Amygdala (tissue), 56 donors: ENCODE measurements at places on chromosomes 4 and X.

GRCh38 chrX:44795945-44796450, 47.8 kb upstream of the DUSP21 start:
- DNase-seq, result no peak

DNA sequence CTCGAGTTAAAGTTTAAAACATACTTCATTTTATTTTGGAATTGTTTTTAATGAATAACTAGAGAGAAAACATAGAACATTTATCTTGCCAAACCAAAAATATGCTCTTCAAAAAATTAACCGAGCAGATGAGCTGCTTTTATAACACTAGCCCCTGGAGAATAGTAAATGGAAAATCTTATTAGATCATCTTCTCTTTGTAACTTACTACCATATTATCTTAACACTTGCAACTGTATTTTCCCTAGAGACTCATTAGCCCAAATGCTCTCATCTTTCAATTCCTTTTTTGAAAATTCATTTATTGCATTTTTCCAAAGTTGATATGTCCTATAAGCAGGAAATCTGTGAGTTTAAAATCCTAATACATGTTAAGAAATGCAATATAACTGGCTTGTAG, 143.3 kb downstream of the CAMK2D start:
- DNase-seq, result no peak

DNA sequence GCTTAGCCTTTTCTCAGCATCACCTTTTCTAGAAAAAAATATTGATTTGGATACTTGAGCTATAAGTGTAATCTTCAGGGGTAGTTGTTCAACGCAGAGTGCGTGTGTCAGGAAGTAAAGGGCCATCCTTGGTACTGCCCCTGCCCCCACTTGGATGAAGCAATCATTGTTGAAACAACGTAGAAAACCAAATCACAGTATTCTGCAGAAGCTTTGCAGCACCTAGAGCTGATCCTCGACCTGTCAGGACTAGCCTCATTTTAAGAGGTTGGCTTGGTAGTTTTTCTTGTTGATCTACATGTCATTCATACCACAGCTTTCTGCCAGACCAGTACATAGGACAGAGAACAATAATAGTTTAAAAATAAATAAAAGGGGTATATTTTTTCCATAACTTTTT, 65.3 kb upstream of the MYOZ2 start:
- no peak for DNase-seq

DNA sequence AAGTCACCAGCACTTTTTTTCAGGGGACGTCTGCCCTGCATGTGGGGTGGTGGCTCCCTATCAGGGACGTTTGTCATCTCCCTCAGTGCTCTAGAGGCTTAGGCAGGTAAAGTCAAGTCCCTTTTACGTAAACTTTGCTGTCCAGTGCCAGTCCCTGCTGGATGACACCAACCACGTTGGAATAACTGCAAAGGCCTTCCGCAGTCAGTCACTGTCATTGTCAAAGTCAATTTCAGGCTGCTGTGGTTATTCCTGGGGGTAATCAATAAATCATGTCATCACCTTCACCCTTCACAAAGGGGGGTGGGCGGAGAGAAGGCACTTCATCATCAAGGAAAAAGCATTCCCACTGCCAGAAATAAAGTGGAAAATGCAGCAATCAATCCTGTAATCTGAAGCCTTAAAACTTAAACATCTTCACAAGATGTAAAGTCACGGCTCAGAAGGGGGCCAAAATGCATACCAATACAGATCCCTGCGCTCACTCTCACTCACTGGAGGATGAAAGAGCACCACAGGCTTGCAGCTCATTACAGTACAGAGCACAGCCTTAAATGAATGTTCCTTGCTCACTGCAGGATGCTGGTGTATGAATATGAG, 56.2 kb downstream of the CLDN22 start:
- DNase-seq, result no peak

GRCh38 chr4:25158817-25159216, 1.4 kb downstream of the SEPSECS start:
- DNase-seq, result no peak

GRCh38 chrX:136318895-136319597, 18.3 kb downstream of the ADGRG4 start:
- no peak for DNase-seq

DNA sequence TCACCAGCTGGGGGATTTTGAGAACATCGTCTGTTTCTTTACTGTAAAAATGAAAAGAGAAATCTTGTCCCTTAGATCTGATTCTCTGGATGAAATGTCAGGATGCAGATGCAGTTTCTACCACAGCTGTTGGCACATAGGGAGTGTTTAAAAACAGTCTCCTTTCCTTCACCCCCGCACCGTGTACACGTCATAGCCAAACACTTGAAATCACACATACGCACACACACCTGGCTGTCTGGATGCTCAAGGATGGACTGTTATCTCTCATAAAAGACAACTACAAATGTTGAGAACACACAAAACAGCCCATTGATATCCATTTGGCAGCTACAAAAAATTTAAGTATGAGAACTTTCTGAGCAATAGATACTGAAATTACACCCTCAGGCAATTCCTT, 275.8 kb upstream of the CLNK start:
- DNase-seq, result no peak

DNA sequence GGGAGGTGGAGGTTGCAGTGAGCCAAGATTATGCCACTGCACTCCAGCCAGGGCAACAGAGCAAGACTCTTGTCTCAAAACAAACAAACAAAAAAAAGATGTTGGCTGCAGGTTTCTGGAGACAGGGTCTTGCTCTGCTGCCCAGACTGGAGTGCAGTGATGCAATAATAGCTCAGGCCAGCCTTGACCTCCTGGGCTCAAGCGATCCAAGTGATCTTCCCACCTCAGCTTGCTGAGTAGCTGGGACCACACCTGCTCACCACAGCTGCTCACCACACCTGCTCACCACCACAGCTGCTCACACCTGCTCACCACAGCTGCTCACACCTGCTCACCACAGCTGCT, 29.9 kb upstream of the CPLX1 start:
- no peak for DNase-seq

- DNase-seq, result no peak
These were observed 64.6 kb upstream of the PPP3CA start for GRCh38 chr4:101411926-101412325.

- peak; percentile 43 for DNase-seq
These were observed 9.2 kb downstream of the PWWP3B start for GRCh38 chrX:106177106-106177981.

DNA sequence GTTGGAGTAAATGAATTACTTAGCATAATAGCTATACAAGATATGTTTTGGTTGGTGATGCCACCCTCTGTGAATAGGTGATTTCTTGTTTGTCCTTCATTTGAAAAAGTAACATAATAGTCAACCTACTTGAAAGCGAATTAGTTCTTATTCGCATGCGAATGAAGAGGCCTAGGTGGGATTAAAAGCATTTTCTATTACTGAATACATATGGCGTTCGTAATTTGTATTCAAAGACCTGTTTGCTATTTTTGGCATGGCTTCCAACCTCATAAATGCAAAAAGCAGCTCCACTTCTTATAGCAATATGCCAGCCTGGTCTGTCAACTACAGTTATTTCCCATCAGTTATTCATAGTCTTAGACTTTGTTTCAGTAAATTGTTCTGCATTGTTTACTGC, 261.3 kb downstream of the TENM3 start:
- no peak for DNase-seq

- no peak for DNase-seq
These were observed 15.3 kb upstream of the PUDP start for GRCh38 chrX:7163146-7163677.

DNA sequence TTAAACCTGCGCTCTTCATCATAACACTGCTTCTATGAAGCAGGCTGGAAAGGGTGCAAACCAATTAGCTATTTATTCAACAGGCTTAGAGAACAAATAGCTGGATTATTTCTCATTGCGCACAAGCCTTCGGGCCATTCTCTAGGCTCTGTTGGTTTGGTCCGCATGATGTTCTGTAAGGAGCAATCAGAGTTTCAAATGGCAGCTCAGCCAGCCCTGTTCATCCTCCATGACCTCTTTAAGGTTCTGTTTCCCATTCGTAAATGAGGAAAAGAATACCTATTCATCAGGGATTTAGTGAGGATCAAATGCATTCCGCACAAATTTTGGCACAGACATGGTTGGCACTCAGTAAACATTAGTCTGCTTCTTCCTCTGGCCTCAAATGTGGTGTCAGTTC, 15.5 kb upstream of the GPM6A start:
- no peak for DNase-seq

- no peak for DNase-seq
These were observed 130.2 kb downstream of the AMELX start for GRCh38 chrX:11423362-11423818.

GRCh38 chr4:170080496-170080895, 9.3 kb downstream of the AADAT start:
- DNase-seq, result no peak

- DNase-seq, result no peak
These were observed 52.7 kb upstream of the FTHL17 start for GRCh38 chrX:31124536-31124935.

- DNase-seq, result no peak
These were observed 310.5 kb downstream of the RAPGEF2 start for GRCh38 chr4:159413306-159413943.

DNA sequence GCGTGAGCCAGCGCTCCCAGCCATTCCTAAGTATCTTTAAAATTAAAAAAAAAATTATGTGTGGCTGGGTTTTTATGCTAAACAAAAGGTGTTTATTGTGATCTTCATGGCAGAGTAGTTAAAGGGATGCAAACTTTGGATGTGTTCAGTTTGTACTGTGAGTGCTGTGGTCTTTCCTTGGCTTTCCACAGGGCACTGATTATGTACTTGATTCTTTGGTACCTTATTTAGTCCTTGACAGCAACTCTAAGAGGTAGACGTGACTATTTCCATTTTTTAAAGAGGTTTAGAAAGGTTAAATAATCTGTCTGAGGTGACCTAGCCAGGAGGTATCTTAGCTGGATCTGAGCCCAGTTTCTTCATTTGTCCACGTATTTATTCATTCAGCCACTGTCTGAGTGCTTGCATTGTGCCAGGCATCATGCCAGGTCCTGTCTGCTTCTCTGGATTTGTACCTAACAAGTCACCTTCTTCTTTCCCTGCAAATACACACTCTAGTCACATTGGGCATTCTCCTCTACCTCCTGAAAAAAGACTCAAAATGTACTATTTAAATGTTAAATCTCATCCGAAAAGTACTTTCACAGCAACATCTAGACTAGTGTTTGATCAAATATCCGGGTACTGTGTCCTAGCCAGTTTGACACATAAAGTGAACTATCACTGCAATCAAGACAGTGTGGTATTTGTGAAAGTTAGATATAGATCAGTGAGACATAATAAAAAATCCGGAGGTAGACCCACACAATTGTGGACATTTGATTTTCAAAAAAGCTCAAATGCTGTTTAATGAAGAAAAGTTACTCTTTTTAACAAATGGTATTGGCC, 31.5 kb downstream of the WWC2 start:
- no peak for DNase-seq

DNA sequence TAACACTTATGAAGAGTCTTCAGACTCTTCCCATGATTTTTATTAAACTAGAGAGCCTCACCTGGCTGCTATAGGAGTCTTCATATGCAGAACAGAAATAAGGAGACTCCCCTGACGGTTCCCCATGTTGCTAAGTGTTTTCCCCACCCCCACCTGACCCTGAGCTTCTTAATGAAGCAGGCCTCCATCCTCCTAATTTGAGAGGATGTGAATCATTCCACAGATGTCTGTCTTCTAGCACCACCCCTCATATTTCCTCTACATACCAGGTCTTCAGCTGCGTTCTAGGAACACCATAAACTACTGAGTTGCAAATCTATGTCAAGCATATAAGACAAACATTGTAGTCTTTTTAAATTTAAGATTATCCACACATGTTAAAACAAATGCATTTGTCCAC, 36.9 kb downstream of the RP2 start:
- no peak for DNase-seq

DNA sequence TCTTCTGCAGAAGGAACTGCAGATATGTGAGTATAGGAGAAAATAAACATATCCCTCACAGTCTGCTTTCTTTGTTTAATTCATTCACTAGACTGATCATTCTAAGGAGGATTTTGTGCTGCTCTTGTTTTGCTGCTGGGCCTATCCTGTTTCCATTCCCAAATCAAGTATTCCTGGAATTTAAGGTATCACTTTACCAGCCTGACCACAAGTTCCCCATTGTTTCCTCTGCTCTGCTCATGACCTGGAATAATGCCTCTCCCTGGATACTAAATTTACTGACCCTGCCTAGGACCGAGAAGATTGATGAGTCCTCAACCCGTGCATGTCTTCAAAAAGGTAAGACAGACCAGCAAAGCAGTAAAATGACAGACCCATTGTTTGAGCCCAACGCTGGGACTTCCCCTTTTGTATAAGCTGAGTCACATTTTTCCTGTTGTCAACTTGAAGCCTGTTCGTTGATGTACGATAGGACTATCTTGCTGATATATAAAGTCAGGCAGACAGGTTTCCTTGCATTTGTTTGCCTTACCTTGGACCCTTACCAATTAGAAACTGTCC, 85.5 kb upstream of the TET2 start:
- no peak for DNase-seq

GRCh38 chrX:19237901-19238300, 105.8 kb upstream of the PDHA1 start:
- no peak for DNase-seq

GRCh38 chr4:153138736-153139135, 65.5 kb upstream of the TRIM2 start:
- DNase-seq, result no peak

DNA sequence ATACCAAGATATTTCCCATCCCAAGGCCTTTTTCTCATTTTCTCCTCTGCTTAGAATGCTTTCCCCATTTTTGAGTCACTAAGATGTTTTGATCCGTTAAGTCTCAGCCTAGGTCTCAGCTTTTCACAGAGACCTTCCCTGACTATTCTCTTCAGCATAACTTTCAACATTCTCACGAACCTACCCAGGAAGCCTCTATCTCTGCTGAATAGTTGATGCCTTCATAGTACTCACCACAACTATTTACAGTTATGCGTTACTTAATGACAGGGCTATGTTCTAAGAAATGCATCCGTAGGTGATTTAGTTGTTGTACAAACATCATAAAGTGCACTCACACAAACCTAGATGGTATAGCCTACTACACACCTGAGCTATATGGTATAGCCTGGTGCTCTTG, 64.5 kb downstream of the ARL9 start:
- DNase-seq, result no peak

GRCh38 chrX:118114971-118115370, 1.6 kb downstream of the KLHL13 start:
- DNase-seq, result no peak

- DNase-seq, result no peak
These were observed 18.2 kb upstream of the PLAC1 start for GRCh38 chrX:134676436-134676835.

- DNase-seq, result no peak
These were observed 225.5 kb downstream of the PALLD start for GRCh38 chr4:168722391-168722790.

GRCh38 chr4:129223945-129224344, 128.0 kb downstream of the C4orf33 start:
- DNase-seq, result no peak

DNA sequence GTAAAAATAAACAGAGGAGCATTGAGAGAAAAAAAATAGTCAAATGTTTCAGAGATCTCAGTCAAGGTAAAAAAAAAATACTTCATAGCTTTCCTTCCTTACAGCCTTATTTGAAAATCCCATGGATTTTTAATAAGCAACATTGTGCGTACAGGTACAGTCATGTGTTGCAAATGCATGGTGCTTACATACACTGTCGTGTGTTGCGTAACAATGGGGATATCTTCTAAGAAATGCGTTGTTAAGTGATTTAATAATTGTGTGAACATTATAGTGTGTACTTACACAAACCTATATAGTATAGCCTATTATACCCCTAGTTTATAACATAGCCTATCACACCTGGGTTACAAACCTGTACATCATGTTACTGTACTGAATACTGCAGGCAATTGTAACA, 172.0 kb downstream of the UGT8 start:
- no peak for DNase-seq
